CD4-positive, CD25-positive, alpha-beta regulatory T cell (primary cell): ENCODE measurements at places on chromosomes 4 and X. TPM values are rescaled to one million over a fixed set of nuclear protein-coding genes. Genes with fewer than 3 reads are reported as not detected.
A peak's percentile ranks its signal among the peaks of the same experiment; 100 is the strongest.

EGF gene
- 2.1 TPM for total RNA-seq

SHROOM4 gene
- total RNA-seq, result 0.17 TPM

HSFX1 gene
- total RNA-seq, result 0.32 TPM

SASH3 gene
- total RNA-seq, result 117 TPM

MSANTD1 gene
- total RNA-seq, result 2.0 TPM

CLIC2 gene
- total RNA-seq, result 1.2 TPM

DAPP1 gene
- 29.8 TPM for total RNA-seq

NOA1 gene
- total RNA-seq, result 19.7 TPM

HTR2C gene
- total RNA-seq, result not detected

IL2RG gene
- 504 TPM for total RNA-seq

UGT2B10 gene
- not detected for total RNA-seq

- H3K27ac ChIP-seq, result no peak overlapping the region
- no peaks in the 10 kb centered on the region for H3K27me3 ChIP-seq
- H3K36me3 ChIP-seq, result no peaks in the 10 kb centered on the region
- H3K4me1 ChIP-seq, result no peaks in the 10 kb centered on the region
- DNase-seq, result no peak
- no peak overlapping the region for H3K4me3 ChIP-seq
Observed at GRCh38 chrX:13381514-13381913, 61.7 kb upstream of the ATXN3L start.

DNA sequence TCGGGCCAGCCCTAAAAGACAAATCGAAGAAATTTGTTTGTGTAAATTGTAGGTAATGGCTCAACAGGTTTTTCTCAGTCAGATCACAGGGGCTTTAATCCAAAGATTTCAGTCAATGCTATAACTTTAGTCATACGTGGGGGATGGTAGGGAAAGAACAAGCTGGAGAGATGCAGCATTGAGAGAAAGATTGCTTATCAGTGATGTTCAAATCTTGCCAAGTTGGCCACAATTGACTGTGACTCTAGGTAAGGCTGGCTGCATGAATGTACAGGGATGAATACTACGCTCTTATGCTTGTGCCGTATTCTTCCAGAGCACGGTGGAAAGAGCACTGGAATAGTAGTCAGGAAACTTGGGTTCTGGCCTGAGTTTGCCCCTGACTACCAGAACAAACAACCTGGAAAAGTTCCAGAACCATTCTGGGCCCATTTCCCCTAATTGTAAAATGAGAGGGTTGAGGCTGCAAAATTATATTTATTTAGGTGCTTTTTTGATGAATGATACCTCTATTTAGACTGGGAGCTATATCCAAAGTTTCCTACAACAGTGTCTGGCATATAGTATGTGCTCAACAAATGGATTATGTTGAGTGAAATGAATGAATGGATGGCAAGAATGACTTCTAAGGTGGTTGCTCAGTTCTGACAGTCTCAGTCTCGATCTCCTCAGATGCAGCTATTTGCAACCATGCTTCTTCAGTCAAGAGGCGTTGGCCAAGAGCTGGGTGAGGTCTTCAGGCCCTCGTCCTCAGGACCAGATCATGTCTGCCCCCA is 44.4 kb downstream of the TSC22D3 start:
- DNase-seq, result no peak
- no peaks in the 10 kb centered on the region for H3K27me3 ChIP-seq
- H3K36me3 ChIP-seq, result no peaks in the 10 kb centered on the region
- no peak overlapping the region for H3K27ac ChIP-seq
- no peak overlapping the region for H3K4me3 ChIP-seq

GRCh38 chr4:38805530-38806145 is 1.0 kb upstream of the TLR1 start:
- peaks cover 16% of the 10 kb centered on the region for H3K36me3 ChIP-seq
- no peak for DNase-seq
- peaks cover 25% of the 10 kb centered on the region for H3K4me1 ChIP-seq

DNA sequence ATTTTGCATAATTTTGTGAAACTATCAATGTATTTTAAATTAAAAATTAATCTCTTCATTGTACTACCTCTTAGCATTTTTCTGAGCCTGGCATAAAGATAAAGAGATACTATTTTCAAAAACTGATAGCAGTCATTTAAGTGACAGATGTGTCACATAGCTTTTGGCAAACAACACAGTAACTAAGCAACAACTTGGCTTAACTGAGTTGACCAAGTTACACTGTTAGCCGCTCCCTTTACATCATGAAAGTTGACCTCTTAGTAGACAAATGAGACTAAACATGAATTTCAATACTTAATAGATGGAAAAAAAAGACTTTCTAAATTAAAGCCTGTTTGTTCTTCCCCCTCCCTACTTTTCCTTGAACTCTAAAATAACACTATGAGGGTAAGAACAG is 62.0 kb downstream of the ATP8A1 start:
- H3K27me3 ChIP-seq, result no peaks in the 10 kb centered on the region
- no peak for DNase-seq
- H3K36me3 ChIP-seq, result peaks cover 5% of the 10 kb centered on the region
- no peaks in the 10 kb centered on the region for H3K4me1 ChIP-seq
- H3K27ac ChIP-seq, result no peak overlapping the region

DNA sequence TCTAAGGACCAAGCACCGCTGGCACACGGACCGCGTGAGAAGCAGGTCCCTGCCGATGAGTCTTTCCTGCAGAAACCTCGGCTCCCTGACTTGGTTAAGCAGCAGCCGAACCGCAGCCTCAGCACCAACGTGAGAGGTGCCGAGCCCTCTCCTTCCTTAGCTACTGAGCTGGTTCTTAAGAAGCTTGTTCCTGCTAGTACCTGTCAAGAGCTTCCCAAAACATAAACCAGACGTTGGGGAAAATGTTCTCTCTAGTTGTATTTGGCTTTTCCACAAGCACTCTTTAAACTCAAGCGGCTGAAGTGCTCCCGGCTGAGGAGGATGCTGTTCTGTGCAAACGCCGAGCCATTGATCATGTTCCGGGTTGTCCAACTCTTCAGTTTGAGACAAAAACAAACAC is 29.3 kb upstream of the TLR3 start:
- H3K4me3 ChIP-seq, result no peak overlapping the region
- no peak overlapping the region for H3K27ac ChIP-seq
- no peaks in the 10 kb centered on the region for H3K27me3 ChIP-seq
- H3K4me1 ChIP-seq, result no peaks in the 10 kb centered on the region

- H3K4me1 ChIP-seq, result peaks cover 16% of the 10 kb centered on the region
- H3K36me3 ChIP-seq, result no peaks in the 10 kb centered on the region
- no peak overlapping the region for H3K4me3 ChIP-seq
- no peak for DNase-seq
Observed at GRCh38 chr4:144647095-144647561, 1.2 kb downstream of the HHIP start.

DNA sequence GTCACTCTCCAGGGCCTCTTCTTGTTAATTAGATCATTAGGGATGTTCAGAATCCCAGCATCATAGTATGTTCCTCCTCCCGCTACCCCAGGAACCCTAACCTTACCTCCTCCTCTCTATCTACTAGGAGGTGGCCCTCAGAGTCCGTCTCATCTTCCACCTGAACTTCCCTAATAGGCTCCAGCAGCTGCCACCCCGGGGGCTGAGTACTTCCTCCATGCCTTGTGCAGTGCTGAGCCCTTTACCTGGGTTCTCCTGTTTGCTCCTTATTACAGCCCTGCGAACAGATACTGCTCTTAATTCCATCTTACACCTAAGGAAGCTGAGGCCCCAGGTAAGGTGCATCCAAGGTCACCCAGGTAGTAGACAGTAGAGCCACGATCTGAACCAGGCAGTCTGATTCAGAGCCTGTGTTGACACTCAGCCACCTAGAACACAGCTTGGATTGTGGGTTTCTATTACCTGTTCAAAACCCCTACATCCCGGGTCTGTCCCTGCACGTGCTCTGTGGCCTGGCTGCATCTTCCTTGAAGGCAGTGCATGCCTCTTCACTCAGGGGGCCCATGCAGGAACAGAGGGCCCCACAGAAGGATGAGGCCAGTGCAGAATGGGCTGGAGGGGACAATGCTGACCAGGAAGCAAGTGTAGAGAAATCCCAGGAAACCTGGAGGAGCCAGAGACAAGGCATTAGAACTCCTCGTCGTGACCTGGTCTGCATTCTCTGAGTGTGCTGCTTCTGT is 51.4 kb upstream of the MSANTD1 start:
- no peak for DNase-seq
- H3K36me3 ChIP-seq, result peaks cover 4% of the 10 kb centered on the region
- no peaks in the 10 kb centered on the region for H3K27me3 ChIP-seq
- peak overlapping the region; percentile 67 for H3K27ac ChIP-seq
- H3K4me3 ChIP-seq, result peak overlapping the region; percentile 65
- H3K4me1 ChIP-seq, result peaks cover 79% of the 10 kb centered on the region

DNA sequence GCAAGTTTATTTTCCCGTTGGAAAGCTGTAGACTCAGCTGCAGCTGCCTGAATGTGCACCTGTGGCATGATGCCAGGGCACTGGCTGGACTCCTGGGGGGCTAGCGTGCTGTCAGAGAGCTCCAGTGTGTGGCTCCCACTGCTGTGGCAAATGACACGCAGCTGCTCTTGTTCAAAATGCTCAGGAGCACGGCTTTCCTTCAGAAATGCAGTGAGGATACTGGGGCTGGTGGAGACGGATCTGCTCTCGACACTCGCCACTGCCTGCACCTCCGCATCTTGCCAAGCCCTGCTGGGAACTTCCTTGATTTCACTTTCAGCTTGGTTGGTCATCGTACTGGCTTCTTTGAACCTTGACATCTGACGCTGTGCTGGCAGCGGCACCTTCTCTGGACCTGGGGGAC is 58.7 kb downstream of the GPRIN3 start:
- DNase-seq, result no peak
- peaks cover 25% of the 10 kb centered on the region for H3K4me1 ChIP-seq
- H3K4me3 ChIP-seq, result no peak overlapping the region
- H3K36me3 ChIP-seq, result peaks cover 36% of the 10 kb centered on the region
- no peak overlapping the region for H3K27ac ChIP-seq
- no peaks in the 10 kb centered on the region for H3K27me3 ChIP-seq

- no peaks in the 10 kb centered on the region for H3K27me3 ChIP-seq
- DNase-seq, result no peak
- H3K36me3 ChIP-seq, result no peaks in the 10 kb centered on the region
- H3K4me3 ChIP-seq, result no peak overlapping the region
Observed at GRCh38 chr4:153064571-153064970, 128.4 kb downstream of the FHDC1 start.

DNA sequence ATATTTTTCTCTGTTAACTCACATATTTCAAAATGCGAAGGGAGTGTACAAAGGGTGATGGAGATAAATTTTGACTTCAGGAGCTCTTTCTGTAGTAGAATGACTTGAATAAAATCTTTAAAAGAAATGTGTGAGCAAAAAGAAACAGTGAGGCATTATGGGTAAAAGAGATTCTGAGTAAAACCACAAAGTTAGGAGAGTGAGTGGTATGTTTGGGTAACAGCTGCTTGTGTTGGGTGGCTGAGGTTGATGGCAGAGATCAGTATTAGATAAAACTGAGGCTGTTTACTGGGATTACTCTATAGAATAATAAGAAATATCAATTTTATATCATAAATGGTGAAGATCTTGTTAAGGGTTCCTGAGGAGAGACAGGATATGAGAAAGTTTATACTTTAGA is 434.2 kb upstream of the AMOT start:
- no peak overlapping the region for H3K27ac ChIP-seq
- no peaks in the 10 kb centered on the region for H3K36me3 ChIP-seq
- DNase-seq, result peak; percentile 13
- H3K27me3 ChIP-seq, result no peaks in the 10 kb centered on the region
- H3K4me3 ChIP-seq, result no peak overlapping the region

DNA sequence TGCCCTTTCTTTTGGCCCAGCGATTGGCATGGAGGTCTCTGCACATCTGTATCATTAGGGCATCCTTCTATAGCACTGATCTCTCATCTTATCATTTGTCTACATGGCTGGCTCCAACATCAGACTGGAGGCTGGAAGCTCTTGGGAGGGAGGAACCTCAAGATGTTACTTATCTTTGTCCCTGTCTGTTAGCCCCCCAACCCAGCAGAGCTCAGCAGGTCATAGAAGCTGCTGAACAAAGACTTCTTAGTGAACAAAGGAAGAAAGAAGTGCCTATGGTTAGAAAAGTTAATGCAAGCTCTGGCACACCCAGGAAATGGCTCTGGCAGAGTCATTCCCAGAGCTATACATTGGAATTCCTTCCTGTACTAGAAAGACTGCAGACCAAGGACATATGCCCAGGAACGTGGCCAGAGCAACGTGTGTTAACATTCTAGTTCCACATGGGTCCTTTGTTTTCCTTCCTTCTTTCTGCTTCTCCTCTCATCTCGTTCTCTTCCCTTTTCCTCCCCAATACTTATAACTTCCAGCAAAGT is 74.0 kb downstream of the SEL1L3 start:
- no peak for DNase-seq
- no peak overlapping the region for H3K27ac ChIP-seq
- no peaks in the 10 kb centered on the region for H3K4me1 ChIP-seq
- no peak overlapping the region for H3K4me3 ChIP-seq
- no peaks in the 10 kb centered on the region for H3K27me3 ChIP-seq
- H3K36me3 ChIP-seq, result peaks cover 85% of the 10 kb centered on the region

GRCh38 chr4:145179281-145179860 is 1.0 kb downstream of the OTUD4 start:
- DNase-seq, result peak; percentile 72
- peak overlapping the region; percentile 98 for H3K4me3 ChIP-seq
- H3K4me1 ChIP-seq, result peaks cover 35% of the 10 kb centered on the region
- peak overlapping the region; percentile 95 for H3K27ac ChIP-seq
- H3K27me3 ChIP-seq, result no peaks in the 10 kb centered on the region

GRCh38 chr4:184959309-184959708 is 59.0 kb upstream of the HELT start:
- no peak overlapping the region for H3K27ac ChIP-seq
- no peak overlapping the region for H3K4me3 ChIP-seq

DNA sequence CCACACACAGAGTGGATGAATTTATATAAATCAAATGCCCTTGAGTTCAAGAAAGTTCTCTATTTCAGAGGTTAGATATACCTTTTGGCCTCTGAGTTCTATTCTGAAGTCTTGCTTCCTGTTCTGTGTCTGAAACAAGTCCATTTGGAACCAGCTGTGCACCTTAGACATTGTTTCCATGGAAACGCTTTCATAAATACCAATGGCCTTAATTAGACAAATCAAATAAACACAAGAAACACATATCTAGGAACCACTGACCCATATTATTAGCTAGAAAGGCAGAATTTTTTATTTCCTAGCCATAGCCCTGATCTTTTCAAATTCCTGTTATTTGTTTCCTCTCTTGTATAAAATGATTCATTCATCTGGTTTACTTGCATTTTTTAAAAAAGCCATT is 8.4 kb upstream of the C4orf54 start:
- no peaks in the 10 kb centered on the region for H3K36me3 ChIP-seq
- H3K4me3 ChIP-seq, result no peak overlapping the region
- no peak overlapping the region for H3K27ac ChIP-seq

- H3K36me3 ChIP-seq, result no peaks in the 10 kb centered on the region
- H3K27ac ChIP-seq, result no peak overlapping the region
- H3K4me3 ChIP-seq, result no peak overlapping the region
- no peaks in the 10 kb centered on the region for H3K4me1 ChIP-seq
- DNase-seq, result no peak
Observed at GRCh38 chr4:151796106-151796505, 35.3 kb upstream of the GATB start.
